ENCODE measurements at places on chromosomes 7 and 10. TPM values are rescaled to one million over a fixed set of nuclear protein-coding genes. Genes with fewer than 3 reads are reported as not detected.
A peak's percentile ranks its signal among the peaks of the same experiment; 100 is the strongest.

The HOXA3 gene
- not detected for total RNA-seq

The ATXN7L1 gene
- total RNA-seq, result 14.4 TPM

The AZGP1 gene
- not detected for total RNA-seq

The GNGT1 gene
- total RNA-seq, result not detected

The CARD11 gene
- total RNA-seq, result 107 TPM

The PKD2L1 gene
- not detected for total RNA-seq

The AGAP3 gene
- total RNA-seq, result 7.4 TPM

The CPXM2 gene
- total RNA-seq, result not detected

The ASAH2B gene
- total RNA-seq, result 1.3 TPM

DNA sequence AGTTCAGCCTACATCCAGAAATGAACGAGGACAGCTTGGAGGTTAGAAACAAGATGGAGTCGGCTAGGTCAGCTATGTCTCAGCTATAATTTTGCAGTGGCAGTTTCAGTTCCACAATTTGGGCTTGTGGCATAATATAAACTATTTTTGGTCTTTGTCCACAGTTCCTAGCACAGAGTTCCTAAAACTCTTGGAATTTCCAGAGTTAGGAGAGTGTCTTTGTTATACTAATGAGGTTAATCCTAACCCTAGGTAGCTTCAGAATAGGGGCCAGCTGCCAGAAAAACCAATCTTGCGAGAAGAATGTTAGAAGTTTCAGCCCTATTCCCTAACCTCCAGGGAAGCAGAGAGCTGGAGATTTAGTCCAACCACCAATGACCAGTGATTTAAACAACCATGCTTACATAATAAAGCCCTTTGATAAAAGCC, 131.9 kb downstream of the AKR1D1 start:
- no peak for DNase-seq
- H3K4me1 ChIP-seq, result no peaks in the 10 kb centered on the region
- H3K4me3 ChIP-seq, result no peak overlapping the region
- H3K27me3 ChIP-seq, result no peaks in the 10 kb centered on the region
- H3K36me3 ChIP-seq, result no peaks in the 10 kb centered on the region
- no peak overlapping the region for H3K27ac ChIP-seq

- DNase-seq, result no peak
- no peak overlapping the region for H3K4me3 ChIP-seq
- no peaks in the 10 kb centered on the region for H3K27me3 ChIP-seq
- no peaks in the 10 kb centered on the region for H3K4me1 ChIP-seq
- no peak overlapping the region for H3K27ac ChIP-seq
Measured at GRCh38 chr7:106246902-106247711, 37.7 kb downstream of the NAMPT start.

DNA sequence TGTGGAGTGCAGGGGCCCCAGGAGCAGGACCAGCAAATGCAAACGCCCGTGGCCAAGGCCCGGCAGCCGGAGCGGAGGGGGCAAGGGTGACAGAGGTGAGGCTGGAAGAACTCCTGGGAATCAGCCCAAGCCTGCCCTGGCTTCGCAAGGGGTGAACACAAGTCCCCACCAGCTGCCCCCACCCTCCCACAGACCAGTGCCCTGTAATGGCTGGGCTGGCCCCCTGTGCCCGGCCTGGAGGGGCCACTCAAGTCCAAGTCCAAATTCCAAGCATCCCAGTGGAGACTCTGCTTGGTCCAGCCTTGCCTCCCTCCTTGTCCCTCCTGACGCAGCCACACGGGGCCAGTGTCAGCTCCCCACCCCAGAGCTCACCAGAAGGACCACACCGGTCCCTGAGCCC, 28.0 kb downstream of the MICALL2 start:
- H3K4me3 ChIP-seq, result no peak overlapping the region
- H3K36me3 ChIP-seq, result no peaks in the 10 kb centered on the region
- no peak for DNase-seq
- peaks cover 4% of the 10 kb centered on the region for H3K27me3 ChIP-seq

DNA sequence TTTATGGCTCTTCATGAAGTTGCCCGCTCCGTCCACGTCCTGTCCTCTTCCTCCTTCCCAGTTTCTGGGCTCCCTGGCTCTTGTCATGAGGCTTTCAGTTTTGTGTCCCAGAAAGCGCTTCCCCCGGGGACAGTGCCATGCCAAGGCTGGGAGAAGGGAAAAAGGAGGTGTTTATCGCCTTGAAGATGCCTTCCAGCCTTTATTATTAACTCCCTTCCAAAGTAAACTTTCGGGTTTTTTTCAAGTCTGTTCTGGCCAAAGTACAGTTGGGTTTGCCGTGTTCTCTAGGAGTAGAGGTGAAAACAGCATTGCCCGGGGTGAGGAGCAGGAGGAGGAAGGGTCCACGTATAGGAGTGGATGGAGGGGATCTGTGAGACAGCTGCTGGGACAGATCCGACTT, 117.2 kb downstream of the CUX1 start:
- peaks cover 53% of the 10 kb centered on the region for H3K4me1 ChIP-seq
- no peak overlapping the region for H3K4me3 ChIP-seq
- H3K27ac ChIP-seq, result no peak overlapping the region
- no peak for DNase-seq

- no peak for DNase-seq
- no peak overlapping the region for H3K4me3 ChIP-seq
- no peaks in the 10 kb centered on the region for H3K27me3 ChIP-seq
Measured at GRCh38 chr7:157429680-157430224, 92.9 kb downstream of the DNAJB6 start.

- H3K27ac ChIP-seq, result no peak overlapping the region
- DNase-seq, result no peak
- no peaks in the 10 kb centered on the region for H3K27me3 ChIP-seq
Measured at GRCh38 chr7:128094686-128095085, 63.4 kb upstream of the LRRC4 start.

DNA sequence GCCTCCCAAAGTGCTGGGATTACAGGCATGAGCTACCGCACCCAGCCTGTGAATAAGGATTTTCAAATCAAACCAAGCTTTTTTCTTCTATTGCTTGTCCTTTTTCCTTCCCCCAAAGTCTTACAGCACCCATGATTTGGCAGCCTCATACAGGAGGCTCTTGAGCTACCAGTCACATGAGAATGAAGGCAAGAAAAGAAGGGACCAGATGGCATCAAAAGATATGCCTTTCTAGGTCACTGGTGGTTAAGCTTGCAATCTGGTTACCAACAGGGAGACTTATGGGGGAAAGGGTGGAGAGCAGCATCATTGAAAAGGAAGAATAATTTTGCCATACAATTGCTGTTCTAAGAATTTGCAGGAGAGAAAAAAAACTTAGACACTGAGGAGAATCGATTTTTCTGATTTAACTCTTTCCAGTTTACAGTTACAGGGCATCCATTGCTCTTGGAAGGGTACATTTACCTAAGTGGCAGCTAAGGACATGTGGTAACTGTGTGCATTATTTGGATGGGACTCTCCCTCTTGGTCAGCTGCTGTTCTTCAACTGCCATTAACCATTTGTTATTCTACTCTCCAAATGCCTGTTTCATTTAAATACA, 29.5 kb downstream of the SMNDC1 start:
- no peak for DNase-seq
- no peaks in the 10 kb centered on the region for H3K27me3 ChIP-seq
- no peak overlapping the region for H3K27ac ChIP-seq
- peaks cover 3% of the 10 kb centered on the region for H3K36me3 ChIP-seq
- no peak overlapping the region for H3K4me3 ChIP-seq

DNA sequence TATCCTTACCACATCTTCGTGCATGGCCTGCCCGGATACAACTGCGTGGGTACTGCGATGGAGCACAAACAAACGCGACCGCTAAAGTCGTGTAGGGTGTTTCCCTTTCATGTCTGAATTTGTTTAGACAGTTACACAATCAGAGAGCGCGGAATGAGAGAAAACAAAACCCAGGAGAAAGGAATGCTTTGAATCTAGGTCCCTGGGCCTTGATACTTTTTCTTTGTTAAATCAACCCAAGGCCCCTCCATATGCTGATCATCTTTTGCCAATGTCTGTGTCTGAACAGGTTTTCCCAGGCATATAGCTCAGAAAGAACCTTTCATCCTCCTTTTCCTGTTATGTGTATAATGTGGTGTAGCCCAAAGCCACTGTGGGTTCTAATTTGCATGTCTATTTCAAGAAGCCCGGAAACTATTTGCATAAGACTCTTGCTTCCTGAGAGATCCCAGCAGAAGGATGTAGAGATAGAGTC, 145.8 kb downstream of the FRMD4A start:
- peaks cover 21% of the 10 kb centered on the region for H3K27me3 ChIP-seq
- peak overlapping the region; percentile 88 for H3K27ac ChIP-seq
- no peak for DNase-seq
- H3K36me3 ChIP-seq, result no peaks in the 10 kb centered on the region
- H3K4me1 ChIP-seq, result peaks cover 37% of the 10 kb centered on the region

DNA sequence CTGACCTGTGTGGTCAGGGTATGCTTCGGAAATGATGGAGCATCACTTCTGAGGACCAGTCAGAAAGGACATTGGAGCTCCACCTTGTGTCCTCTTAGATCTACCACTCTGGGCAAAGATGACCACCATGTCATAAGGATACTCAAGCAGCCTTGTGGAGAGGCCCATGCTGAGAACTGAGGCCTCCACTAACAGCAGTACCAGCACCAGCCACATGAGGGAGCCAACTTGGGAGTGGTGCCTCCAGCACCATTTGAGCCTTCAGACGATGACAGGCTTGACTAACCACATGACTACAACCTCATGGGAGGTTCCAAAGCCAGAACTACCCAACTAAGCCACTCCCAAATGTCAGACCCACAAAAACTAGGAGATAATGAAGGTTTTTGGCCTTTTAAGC, 116.0 kb downstream of the NPTX2 start:
- no peak overlapping the region for H3K27ac ChIP-seq
- H3K4me1 ChIP-seq, result no peaks in the 10 kb centered on the region
- no peak for DNase-seq
- peaks cover 8% of the 10 kb centered on the region for H3K27me3 ChIP-seq
- no peaks in the 10 kb centered on the region for H3K36me3 ChIP-seq

- DNase-seq, result no peak
- no peak overlapping the region for H3K27ac ChIP-seq
- peaks cover 2% of the 10 kb centered on the region for H3K4me1 ChIP-seq
- no peaks in the 10 kb centered on the region for H3K27me3 ChIP-seq
- H3K36me3 ChIP-seq, result peaks cover 73% of the 10 kb centered on the region
- no peak overlapping the region for H3K4me3 ChIP-seq
Measured at GRCh38 chr7:105655500-105656380, 74.4 kb upstream of the EFCAB10 start.

- no peaks in the 10 kb centered on the region for H3K4me1 ChIP-seq
- no peaks in the 10 kb centered on the region for H3K36me3 ChIP-seq
- H3K27ac ChIP-seq, result no peak overlapping the region
- no peak overlapping the region for H3K4me3 ChIP-seq
- no peak for DNase-seq
Measured at GRCh38 chr7:157089100-157089610, 49.6 kb upstream of the UBE3C start.

GRCh38 chr10:52644373-52645186, 128.0 kb downstream of the MBL2 start:
- no peak overlapping the region for H3K27ac ChIP-seq
- DNase-seq, result no peak
- H3K4me3 ChIP-seq, result no peak overlapping the region
- H3K4me1 ChIP-seq, result no peaks in the 10 kb centered on the region
- no peaks in the 10 kb centered on the region for H3K27me3 ChIP-seq

DNA sequence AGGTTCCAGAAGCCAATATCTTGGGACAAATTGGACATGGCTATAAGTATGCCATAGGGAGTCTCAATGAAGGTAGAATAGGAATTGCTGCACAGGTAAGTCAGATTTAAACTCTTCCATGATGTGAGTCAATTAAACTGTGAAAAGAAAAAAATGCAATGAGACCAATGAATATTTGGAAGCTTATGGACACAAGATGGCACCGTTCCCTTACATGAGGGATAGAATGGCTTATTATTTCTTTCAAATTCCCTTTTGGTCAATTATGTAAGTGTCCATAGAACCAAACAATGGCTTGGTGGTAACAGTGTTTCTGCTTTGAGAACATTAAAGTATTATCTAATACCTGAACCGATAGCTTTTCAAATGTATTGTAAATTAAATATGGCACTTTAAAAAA, 35.6 kb downstream of the ACADSB start:
- H3K4me1 ChIP-seq, result no peaks in the 10 kb centered on the region
- no peaks in the 10 kb centered on the region for H3K27me3 ChIP-seq
- H3K4me3 ChIP-seq, result no peak overlapping the region
- no peak overlapping the region for H3K27ac ChIP-seq

DNA sequence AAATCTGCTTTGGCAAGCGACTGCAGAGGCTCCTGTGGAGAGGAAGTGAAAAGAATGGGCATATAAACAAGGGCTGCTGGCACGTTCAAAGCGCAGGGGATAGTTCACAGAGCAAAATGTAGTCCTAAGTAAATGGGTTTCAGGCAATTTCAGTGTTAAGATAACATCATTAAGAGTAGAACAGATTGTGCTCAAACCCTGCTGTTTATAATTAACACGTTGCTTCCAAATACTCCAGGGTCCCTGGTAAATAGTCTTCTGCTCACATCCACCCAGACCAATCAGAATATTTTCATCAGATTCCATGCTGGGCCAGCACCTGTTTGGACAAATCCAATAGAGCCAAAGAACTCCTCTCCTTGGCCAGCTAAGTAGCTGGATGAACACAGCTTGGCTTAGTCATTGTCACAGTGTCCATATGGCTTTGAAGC, 81.4 kb downstream of the ORC5 start:
- DNase-seq, result no peak
- no peak overlapping the region for H3K27ac ChIP-seq
- no peaks in the 10 kb centered on the region for H3K27me3 ChIP-seq
- peaks cover 58% of the 10 kb centered on the region for H3K36me3 ChIP-seq

DNA sequence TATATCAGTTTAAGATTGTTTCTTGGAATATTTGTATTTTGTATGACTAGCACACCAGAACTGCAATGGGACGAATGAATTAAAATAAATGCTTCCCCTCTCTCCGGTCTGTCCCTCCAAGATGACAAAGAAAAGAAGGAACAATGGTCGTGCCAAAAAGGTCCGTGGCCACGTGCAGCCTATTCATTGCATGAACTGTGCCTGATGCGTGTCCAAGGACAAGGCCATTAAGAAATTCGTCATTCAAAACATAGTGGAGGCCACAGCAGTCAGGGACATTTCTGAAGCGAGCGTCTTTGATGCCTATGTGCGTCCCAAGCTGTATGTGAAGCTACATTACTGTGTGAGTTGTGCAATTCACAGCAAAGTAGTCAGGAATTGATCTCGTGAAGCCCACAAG, 17.2 kb upstream of the PAPSS2 start:
- H3K4me3 ChIP-seq, result no peak overlapping the region
- H3K4me1 ChIP-seq, result no peaks in the 10 kb centered on the region
- no peak for DNase-seq

DNA sequence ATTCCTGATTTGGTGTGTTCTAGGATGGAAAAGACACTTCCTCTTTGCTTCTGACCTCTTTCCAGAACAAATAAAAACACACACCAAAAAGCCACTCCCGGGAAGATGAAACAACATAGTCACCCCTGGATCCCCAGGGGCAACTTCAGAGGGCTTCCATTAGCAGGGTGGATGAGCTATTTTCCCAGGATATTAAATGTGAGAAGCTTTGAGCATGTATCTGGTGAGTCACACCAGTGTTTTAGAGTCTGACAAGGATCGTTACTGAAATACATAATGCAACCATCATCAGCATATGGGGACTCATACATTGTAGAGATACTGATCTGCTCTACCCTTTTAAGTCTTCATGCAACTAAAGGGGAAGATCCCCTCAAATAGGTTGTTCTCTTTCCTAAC, 115.5 kb upstream of the ZNF438 start:
- DNase-seq, result no peak
- H3K4me1 ChIP-seq, result peaks cover 4% of the 10 kb centered on the region
- peaks cover 10% of the 10 kb centered on the region for H3K27me3 ChIP-seq
- H3K36me3 ChIP-seq, result no peaks in the 10 kb centered on the region

GRCh38 chr10:106680061-106680460, 484.4 kb downstream of the SORCS1 start:
- no peaks in the 10 kb centered on the region for H3K27me3 ChIP-seq
- no peaks in the 10 kb centered on the region for H3K36me3 ChIP-seq
- no peak for DNase-seq
- H3K27ac ChIP-seq, result no peak overlapping the region

All from activated B cell treated with CpG ODN at 0.5 μM for 24 hours (primary cell).